ENCODE measurements at places on chromosomes 4 and X.

DNA sequence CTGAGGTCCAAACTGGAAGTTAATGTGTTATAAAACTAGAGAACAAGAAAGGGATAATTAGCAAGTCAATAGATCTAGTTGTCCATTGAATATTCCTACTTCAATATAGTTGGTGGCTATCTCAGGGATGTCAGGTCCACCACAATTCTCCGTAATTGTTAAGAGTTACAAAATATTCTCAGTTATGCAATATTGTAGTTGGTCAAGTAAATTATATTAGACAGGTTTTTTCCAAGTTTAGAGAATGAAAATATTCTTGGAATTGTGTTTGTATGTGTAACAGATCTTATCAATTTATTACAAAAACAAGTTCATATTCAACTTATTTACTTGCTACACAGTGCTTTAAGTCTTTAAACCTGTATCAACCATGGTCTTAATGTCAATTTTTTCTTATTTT lies 547.4 kb downstream of the SPRY1 start:
- no peak for DNase-seq

- no peak for DNase-seq
Measured at GRCh38 chr4:70945452-70946055, 43.4 kb downstream of the MOB1B start.

GRCh38 chrX:123803331-123803983 lies 56.4 kb upstream of the XIAP start:
- no peak for DNase-seq

DNA sequence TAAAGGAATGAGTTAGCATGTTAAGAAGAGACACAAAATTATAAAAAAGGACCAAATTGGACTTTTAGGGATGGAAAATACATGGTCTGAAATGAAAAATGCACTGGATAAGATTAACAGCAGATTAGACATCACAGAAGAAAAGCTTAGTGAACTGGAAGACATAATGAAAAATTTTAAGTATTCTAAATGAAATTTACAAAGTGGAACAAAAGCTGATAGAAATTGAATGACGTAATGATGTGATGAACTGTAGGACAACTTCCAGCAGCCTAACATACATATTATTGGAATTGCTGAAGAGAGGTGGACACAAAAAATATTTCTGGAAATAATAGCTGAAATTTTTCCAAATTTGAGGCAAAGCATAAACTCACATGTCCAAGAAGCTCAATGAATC lies 39.6 kb upstream of the GPR173 start:
- DNase-seq, result no peak

DNA sequence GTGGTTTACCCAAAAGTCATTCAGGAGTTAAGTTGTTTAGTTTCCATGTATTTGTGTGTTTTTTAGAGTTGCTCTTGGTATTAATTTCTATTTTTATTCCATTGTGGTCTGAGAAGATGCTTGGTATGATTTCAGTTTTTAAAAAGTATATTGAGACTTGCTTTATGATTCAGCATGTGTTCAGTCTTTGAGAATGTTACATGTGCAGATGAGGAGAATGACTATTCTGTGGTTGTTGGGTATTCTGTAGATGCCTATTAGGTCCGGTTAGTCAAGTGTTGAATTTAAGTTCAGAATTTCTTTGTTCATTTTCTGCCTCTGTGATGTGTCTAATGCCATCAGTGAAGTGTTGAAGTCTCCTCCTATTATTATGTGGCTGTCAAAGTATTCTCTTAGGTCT lies 249.4 kb downstream of the ARHGAP10 start:
- DNase-seq, result no peak

- DNase-seq, result no peak
Measured at GRCh38 chr4:6092971-6093370, 74.7 kb upstream of the C4orf50 start.

- DNase-seq, result no peak
Measured at GRCh38 chr4:111959222-111959621, 186.0 kb upstream of the FAM241A start.

DNA sequence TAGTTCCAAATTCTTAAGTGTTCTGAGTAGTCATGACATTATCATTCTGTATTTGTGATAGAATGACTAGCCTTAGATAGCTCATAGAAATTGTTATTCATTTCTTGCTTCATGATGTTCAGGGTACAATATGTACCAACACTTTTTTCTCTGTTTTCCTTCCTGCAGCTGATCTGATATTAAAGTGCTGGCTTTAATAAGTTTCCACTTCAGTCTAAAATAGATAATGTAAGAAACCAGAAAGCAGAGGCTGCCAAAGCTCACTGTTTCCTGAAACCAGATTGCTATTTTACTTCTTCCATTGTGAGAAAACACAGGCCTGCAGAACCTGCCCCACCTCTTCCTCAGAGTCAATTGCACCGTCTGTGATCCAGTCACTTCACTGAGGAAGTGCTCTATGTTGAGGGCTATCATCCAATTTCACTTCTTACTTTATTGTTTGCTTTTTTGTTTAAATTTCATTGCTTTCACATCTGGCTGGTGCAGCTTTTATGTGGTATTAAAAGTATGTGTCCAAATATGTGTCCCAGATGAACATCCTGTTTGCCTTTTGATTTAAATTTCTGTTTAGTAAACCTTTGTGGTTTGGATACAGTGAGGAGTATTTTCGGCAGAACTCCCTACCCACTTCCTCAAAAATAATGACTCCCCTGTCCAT lies 652.1 kb downstream of the ANKRD50 start:
- no peak for DNase-seq

- DNase-seq, result no peak
Measured at GRCh38 chr4:81440949-81441348, 30.8 kb downstream of the RASGEF1B start.

DNA sequence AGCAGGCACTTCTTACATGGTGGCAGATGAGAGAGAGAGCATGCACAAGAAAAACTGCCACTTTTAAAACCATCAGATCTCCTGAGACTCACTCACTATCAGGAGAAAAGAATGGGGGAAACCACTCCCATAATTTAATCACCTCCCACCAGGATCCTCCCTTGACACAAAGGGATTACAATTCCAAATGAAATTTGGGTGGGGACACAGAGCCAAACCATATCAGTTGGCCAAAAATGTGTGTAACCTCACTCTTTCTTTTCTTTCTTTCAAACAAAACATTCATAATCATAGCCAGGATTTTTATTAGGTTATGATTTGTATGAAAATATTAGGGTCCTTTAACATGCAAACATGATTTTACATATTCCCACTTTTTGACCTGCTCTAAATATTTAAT lies 222.1 kb downstream of the PCDH18 start:
- DNase-seq, result no peak

- DNase-seq, result no peak
Measured at GRCh38 chr4:155578726-155579370, 87.8 kb upstream of the GUCY1A1 start.

DNA sequence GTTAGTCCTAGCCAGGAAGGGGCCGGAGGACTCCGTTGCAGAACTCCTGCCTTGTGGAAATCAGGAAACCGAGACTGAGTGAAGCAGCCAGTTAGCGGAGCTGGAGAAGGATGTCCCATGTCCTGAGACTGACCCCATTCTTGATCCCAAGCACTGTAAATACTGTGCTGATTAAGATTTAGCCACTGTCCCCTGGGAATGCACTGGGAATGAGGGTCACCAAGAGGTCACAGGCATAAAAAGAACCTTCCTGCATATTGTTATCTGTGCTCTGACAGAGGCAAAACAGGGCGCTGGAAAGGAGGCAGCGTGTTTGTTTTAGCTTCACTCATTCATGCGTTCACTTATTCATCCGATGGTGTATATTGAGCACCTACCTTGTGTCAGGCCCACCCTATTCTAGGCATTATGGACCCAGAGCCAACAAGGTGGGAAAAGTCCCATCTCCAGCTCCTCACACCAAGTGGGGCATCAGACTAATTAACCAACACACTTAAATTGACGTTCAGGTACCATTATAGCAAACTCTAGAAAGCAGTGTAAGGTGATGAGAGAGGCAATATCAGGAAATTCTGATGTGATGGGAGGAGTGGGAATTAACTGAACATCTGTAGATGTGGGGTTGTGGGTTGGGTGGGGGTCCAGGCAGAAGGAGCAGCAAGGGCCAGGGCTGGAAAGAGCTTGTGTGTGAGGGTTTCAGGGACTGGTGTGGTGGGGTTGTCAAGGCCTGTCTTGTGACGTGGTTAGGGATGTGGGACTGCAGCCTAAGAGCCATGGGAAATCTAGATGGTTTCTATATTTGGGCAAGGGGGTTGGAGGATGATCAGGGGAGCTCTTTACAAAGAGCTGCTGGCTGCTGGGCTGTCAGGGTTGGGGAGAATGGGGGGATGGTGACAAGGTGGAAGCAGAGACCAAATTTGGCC lies 10.6 kb upstream of the SLC2A9 start:
- DNase-seq, result no peak

- no peak for DNase-seq
Measured at GRCh38 chr4:88761342-88761741, 63.7 kb upstream of the NAP1L5 start.

GRCh38 chr4:73853246-73853704 lies at the start of gene PF4V1:
PF4V1 (plus strand) TSS chr4:73853296; CDS start chr4:73853363, 67 bp downstream.
- no peak for DNase-seq

DNA sequence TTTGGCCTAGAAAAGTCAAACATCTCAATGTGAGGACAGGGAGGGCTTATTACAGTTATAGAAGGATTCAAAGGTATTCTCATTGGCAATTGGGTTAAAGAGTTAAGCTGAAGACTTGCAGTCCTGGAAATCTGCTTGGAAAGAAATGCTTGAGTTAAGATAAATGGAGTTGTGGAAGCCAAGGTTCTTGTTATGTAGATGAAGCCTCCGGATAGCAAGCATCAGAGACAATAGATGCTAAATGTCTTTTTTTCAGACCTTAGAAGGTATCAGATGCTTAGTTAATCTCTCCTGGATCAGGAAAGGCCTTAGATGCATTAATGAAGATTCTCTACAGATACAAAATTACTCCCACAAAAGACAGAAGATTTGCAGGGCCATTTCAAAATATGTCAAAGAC lies 299.3 kb downstream of the CFAP47 start:
- DNase-seq, result no peak

GRCh38 chr4:155659176-155659575 lies 7.5 kb upstream of the GUCY1A1 start:
- no peak for DNase-seq

All from hypothalamus (tissue), 51 donors.